ENCODE measurements at places on chromosomes 5 and 9.

DNA sequence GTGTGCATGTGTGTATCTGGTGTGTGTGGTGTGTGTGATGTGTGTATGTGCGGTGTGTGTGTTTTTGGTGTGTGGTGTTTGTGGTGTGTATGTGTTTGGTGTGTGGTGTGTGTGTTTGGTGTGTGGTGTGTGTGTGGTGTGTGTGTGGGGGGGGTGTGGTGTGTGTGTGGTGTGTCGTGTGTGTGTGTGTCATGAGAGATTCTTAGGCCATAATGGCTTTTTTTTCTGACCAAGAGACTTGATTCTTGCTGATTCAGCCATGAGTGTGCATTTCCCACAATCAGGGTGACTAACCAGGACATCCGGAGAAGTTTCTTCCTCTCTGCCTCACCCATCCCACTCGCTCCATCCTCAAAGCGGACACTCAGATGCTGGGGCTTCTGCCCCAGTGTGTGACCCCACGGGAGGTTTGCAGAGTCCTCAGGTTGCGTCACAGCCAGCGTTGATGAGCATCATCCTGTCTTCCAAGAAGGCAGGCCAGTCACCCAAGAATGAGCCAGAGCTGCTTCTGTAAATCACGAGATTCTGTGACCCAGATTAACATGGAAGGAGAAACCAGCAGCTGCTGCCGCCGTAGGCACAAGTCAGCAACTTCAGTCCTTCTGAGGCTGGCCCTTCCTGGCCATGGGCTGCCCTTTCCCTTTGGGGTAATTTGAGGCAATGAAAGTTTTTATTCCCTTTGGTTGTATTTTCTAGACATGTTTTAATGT is 12.5 kb upstream of the CTSL start:
- peak; percentile 12 for DNase-seq

DNA sequence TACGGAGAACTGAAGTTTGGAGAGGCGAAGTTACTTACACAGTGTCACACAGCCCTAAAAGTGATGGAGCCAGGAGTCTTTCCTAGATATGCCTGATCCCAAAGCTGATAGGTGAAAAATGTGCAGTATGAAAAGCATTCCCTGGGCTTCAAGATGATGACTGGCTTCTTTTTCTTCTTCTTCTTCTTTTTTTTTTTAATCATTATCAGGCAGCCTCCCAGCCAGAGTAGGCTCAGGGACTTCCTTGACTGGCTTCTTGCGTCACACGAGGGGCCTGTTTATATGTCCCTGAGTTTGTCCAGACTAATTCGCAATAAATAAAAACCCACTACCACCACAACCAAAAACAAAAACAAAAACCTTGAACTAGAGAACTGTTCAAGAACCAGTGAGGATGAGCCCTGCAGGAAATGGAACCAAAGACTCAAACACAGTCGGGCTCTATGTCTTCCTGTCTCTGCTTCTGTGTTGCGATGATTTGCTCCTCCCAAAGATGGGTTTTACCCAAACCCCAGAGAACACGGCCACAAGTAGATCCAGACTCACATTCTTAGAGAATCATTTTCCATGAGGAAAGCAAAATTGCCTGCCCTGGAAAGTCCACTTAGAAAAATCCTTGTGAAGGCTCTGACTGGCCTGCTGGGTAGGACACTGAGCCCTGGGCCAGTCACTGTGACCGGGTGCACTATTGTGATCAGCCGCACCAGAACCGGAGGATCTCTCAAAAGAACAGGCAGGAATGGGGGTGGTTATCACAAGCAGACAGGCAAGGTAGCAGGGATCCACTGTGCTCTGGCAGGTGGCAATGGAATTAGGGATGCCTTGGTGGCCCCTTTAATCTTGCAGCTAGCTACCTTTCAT is 38.0 kb upstream of the ADAM19 start:
- no peak for DNase-seq

DNA sequence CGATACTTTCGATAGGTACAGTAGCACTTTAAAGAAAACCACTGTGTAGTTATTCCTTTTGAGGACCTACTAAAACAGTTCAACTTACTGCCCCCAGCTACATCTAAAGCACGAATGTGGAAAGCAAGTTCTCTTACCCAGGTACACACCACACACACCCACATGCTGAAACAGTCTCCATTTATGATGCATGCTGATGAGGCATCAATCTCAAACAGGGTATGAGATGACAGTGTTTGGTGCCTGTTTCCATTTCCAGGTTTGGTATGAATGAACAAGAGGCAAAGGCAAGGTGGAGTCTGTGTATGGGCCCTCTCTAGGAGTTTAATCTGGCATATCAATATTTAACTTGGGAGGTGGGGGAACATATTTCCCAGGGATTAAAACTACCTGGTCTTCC is 13.9 kb downstream of the HMGXB3 start:
- no peak for DNase-seq

GRCh38 chr5:53112909-53113308 is 3.4 kb upstream of the MOCS2 start:
- DNase-seq = no peak

DNA sequence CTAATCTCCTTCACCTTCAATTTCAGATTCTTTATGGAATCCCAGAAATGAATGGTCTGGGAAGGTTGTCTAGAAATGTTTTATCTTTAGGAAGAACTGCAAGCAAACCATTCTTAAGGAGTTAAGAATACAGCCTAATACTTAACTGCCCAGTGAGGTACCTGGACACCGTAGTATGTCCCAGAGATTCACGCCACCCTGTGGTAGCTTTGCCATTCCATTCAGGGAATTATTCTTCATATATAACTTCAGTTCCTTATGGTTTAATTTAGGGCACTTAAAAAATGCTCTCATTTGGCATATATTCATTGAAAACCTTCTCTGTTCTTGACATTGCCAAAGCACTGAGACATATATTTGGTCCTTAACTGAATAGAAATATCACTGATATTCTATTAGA is 49.7 kb downstream of the ACTBL2 start:
- no peak for DNase-seq

GRCh38 chr5:157820593-157821252 is 38.2 kb downstream of the CLINT1 start:
- DNase-seq = no peak

GRCh38 chr9:87245271-87245670 is 252.4 kb upstream of the DAPK1 start:
- DNase-seq = no peak

- no peak for DNase-seq
Observed at GRCh38 chr9:86526021-86526420, 171.8 kb upstream of the TUT7 start.

DNA sequence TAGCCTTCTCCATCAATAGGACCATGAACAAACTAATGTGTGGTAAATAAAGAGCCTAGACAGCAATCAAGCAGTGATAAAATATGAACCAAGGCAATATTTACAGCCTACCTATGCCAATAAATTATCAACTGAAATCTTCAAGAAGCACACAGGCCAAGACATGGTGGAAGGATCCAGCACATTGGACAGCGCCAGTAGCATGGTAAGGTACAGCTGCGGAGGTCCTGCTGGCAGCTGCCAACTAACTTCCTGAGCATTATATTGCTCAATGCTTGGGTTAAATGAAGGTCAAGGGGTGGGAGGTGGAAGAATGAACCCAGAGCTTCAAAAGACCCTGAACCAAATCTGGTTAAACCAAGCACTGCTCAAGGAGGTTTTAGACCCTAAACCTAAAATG is 16.5 kb upstream of the SPDL1 start:
- DNase-seq = no peak

GRCh38 chr9:128947527-128948301 is at the start of the genes DOLK and NUP188:
Gene DOLK (minus strand): TSS chr9:128947603. CDS start chr9:128947303, 300 bp downstream.
Gene NUP188 (plus strand): TSS chr9:128947699. CDS start chr9:128947720, 21 bp downstream.
- peak; percentile 99 for DNase-seq

DNA sequence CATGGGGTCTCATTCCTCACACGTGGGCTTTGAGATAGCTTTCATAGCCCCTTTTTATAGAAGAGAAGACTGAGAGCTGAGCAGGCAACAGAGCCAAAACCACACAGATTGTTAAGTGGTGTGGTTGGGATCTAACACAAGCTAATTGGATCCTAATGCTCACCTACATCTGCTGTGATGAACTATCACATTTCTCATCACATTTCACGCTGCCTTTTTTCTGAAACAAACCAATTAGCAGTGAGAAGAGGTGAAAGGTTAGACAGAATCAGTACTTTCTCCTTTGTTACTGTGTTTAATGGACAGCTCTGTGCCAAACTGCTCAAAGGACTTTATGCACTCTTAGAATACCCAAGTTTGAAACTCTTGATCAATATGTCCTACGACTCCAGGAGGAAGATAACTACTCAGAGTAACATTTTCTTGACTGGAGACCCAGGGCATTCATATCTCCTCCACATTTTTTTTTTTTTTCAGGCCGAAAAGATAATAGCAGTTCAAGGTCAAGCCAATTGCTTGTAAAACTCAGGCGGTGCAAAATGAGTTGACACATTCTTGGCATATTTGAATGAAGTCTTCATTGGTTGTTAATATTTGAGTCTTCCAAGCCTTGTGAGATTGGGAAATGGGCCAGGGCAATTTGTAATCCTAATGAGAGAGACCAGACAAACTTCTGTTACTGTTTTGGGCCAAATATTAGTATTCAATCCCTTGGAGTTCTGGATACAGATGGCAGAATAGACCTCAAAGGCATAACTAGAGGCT is 138.4 kb downstream of the KCTD16 start:
- DNase-seq = no peak

All from T-helper 2 cell (primary cell).